ENCODE measurements at places on chromosomes 6 and 20. TPM values are rescaled to one million over a fixed set of nuclear protein-coding genes. Genes with fewer than 3 reads are reported as not detected.

DNA sequence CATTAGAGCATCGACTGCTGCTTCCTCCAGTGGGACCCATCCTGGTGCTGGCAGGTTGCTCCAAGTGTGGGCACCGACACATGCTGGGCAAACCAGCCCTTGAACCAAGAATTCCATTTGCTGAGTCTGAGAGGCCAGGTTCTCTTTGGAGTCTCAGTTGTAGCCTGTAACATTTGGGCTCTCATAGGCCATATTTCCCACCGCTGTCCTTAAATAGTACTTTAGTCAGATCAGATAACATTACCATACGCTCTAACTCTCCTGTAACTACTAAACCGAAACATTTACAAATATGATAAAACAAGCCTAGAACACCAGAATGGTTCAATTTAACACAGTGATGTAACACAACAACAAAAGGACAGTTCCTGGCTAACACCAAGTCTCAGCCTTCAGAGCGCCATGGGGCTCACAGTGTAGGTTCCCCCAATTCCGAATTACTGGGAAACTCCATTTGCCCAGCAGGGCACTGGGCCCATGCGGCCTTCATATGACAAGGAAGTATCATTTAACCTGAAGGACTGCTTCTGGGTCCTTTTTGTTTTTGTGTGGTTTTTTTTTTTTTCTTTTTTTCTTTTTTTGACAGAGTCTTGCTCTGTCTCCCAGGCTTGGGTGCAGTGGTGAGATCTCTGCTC is 28.4 kb upstream of the CD93 start:
- no peak for DNase-seq
- H3K4me3 ChIP-seq, result no peak overlapping the region
- H3K27me3 ChIP-seq, result no peaks in the 10 kb centered on the region
- no peaks in the 10 kb centered on the region for H3K4me1 ChIP-seq
- no peaks in the 10 kb centered on the region for H3K36me3 ChIP-seq

DNA sequence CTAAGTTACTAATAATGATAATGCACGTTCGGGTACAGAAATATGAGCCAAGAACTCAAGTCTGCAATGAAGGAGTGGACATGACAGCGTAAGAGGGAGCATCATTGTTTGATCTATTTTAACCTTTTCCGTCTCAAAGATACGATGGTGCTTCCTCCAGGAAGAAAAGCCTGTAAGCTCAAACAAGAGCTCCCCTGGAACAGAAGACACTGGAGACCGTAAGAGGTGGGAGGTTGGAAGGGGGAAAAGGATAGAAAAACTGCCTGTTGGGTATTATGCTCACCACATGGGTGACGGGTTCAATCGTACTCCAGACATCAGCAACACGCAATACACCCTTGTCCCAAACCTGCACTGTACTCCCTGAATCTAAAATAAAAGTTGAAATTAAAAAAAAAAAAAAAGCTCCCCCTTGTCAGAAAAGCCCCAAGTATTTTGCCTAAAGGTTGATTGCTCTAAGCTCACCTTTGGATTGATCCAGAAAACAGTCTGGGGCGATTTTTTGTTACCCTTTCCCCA is 180.5 kb downstream of the TRIM27 start:
- peaks cover 54% of the 10 kb centered on the region for H3K27me3 ChIP-seq
- H3K4me1 ChIP-seq, result peaks cover 6% of the 10 kb centered on the region
- H3K4me3 ChIP-seq, result no peak overlapping the region
- H3K36me3 ChIP-seq, result peaks cover 3% of the 10 kb centered on the region
- H3K27ac ChIP-seq, result no peak overlapping the region
- no peak for DNase-seq

DNA sequence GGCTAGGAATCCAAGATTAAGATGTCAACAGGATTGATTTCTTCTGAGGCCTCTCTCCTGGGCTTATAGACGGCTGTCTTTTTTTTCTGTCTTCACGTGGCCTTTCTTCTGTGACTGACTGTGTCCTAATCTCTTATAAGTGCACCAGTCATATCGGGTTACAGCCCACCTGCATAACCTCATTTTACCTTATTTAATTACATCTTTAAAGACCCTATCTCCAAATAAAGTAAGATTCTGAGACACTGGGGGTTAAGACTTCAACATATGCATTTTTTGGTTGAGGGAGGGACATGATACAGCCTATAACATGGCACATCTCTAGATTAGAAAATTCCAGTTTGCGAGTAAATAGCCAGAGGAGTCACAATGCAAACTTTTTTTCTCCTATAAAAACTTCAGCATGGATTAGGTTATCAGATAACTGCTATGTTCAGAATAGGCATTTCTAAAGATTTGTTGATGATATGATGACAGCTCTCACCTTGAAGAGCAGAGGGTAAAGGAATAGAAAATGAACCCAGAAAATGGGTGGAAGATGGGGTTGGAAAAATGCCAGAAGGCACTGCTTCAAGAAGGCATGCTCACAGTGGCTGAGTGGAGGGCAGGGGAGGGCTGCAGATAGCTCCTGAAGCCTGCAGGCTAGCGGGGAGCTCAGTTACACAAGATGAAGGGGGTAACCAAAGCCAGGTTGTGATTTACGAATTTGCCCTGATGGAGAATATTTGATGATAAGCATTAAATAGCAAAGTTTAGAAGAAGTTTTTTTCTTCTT is 8.7 kb upstream of the PDE7B start:
- H3K4me3 ChIP-seq, result no peak overlapping the region
- H3K4me1 ChIP-seq, result no peaks in the 10 kb centered on the region
- DNase-seq, result no peak
- peaks cover 2% of the 10 kb centered on the region for H3K27me3 ChIP-seq
- H3K27ac ChIP-seq, result no peak overlapping the region

Gene SAMD3
- 49.5 TPM for total RNA-seq
